ENCODE measurements at places on chromosomes 2 and 18.

- DNase-seq = no peak
Observed at GRCh38 chr2:233124421-233125080, 64.4 kb downstream of the INPP5D start.

DNA sequence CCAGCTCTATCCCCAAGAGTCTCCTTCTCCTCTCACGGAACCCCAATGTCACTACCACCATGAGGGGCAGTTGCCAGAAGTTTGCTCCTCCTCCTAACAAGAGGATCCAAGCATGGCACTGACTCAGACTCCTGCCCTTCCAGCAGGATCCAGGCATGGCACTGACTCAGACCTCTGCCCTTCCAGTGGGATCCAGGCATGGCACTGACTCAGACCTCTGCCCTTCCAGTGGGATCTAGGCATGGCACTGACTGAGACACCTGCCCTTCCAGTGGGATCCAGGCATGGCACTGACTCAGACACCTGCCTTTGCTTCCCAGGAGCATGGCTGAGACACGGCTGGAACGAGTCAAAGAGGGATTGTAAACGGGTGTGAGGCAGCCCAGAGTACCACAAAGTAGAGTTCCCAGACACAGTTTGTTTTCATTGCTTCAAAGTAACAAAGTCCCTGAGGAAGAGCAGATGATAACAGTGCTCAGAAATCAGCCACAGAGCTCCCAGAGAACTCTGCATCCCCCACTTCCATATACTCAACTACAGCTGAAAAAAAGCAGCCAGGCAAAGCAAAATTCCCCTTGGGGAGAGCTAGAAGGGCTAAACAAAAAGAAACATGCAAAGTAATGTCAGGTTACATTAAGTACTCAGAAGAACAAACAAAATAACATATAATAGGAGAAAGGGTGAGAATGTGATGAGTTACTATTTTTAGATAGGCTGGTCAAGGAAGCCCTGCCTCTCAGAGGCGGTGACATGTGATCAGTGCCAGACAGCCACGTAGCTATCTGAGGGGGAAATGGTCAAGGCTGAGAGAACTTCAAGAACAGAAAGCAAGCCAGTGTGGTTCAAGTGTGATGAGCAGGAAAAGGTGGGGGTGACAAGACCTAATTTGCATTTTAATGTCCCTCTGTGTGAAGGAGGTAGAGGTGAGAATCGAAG is 3.0 kb downstream of the BUB1 start:
- DNase-seq = no peak

DNA sequence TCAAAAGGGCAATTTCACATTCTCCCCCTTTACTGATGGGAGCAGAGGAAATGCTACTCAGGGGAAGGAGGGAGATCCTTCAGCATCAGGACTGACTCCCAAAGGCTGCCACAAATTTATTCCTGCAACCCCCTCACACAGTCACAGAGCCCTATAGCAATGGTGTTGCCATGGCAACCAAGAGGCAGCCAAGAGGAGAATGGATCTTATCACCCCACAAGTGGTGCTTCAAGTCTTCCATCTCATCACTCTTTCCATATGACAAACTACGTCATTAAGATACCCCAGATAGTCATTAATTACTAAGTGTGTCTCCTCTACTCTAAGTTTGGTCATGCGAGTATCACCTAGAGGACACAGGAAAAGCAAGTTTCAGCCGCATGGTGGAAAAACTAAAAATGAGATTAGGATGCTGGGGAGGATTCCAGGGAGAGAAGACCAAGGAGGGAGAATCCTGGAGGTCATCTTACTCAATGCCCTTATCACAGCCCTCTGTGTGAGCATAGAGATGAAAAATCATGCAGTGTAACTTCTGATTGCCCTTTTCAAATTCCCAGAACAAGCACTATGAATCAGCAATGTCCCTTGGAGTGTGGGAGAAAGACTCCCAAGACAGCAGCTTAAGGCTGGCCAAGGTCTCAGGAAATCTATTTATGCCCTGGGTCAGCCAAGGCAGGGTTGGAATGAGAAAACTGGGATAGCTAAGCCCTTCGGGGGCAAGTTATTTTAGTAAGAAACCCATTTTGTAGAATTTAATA is 885.7 kb upstream of the KLHL29 start:
- DNase-seq = no peak

GRCh38 chr18:35246831-35247230 is 6.0 kb downstream of the ZNF397 start:
- DNase-seq = no peak

GRCh38 chr2:133424876-133425275 is 143.4 kb downstream of the NCKAP5 start:
- no peak for DNase-seq

DNA sequence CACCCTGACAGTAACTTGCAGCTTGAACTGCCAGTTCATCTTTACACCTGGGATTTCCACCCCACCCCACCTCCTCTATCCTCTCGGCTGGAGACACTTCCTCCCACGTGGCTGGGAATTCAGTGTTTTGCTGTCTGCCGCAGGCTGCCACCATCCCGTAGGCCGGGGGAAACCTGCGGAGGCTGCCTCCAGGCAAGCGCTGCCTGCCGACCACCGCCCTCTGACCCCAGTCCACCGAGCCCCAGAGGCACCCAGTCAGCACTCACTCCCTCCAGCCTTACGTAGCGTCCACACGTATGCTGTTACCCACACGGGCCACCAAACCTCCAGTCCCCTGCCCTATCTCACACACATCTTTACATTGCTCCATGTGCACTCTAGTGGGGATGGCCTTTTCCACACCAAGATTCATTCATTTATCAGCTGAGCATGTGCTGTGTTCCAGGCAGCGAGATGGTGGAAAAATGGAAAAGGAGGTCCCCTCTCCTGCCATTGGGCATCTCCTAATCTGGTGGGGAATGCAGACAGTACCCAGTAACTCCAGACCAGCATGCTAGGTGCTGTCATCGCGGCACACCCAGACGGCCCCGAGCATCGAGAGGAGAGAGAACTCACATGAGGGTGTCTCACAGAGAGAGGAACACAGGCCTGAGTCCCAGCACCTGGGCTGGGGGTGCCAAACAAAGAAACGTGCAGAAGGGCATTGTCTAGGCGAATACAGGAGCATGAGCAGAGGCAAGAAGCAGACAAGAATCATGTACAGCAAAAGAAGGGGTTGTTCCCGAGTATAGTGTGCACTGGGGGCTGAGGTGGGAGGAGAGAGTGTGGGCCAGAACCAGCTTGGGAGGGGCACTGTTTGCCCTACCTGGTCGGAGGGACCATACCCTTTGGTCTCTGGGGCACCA is 166.9 kb downstream of the SMAD7 start:
- no peak for DNase-seq

- DNase-seq = no peak
Observed at GRCh38 chr2:233673896-233674295, 2.2 kb downstream of the UGT1A9 start.

GRCh38 chr2:101108357-101108756 is 42.8 kb downstream of the TBC1D8 start:
- DNase-seq = no peak

DNA sequence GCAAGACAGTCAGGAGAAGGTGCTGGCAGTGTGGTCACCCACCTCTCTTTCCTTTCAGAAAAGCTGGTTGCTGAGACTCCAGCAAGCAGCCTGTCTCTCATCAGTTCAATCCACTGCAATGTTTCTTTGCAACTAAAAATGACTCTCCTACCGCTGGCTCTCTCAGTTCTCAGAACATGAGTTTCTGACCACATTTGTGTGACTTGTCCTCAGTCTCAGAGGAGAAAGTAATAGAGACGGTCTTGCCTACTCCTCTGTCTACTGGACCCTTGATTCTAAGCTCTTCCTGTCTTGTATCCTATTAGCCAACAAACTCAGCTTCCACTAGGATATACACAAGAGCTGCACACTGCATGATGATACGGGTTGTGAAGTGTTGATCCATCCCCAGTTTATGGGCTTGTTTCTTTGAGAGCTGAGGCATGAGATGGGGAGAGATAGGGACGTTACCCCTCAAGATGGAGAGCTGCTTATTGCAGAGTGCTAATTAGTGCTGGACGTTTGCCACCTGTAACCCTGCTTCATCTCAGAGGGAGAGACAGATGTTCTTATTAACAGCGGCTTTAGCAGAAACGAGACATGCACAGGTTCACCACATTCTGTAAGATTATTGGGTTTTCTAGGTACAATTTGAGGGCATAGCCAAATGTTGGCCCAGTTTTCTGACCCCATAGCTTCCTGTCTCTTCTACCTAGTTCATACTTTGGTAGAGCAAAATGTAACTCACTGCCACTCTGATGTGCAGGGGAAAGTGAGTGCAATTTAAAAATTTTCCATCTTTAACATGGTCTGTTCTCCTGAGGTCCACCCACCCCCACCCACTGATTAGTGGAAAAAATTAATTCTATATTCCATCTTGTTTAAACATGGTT is 32.4 kb upstream of the YWHAQ start:
- DNase-seq = no peak

DNA sequence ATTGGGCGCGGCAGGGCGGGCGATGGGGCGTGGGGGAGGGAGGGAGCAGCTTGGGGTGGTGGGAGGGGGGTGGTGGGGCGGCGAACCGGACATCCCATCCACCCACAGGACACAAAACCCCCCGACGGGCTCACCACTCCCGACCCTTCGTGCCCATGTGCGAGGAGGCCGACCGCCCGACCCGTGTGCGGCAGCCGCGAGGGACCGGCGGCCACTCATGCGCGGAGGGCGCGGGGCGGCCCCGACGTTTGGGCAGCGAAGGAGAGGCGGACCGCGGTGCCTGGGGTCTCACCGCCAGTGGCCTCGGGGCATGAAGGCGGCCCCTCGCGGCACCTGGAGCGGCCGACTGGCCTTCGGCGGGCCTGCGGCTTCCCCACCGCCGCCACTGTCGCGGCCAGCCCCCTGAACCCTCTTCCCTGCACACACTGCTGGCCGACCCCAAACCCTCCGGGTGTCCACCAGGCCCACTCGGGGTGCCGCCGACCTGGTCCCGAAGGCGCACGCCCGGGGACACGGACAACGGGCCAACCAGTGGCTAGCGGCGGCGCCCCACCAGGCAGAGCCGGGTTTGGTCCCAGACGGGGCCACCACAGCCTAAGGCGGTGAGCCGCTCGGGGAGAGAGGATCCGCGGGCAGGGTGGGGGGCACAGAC is 94.6 kb upstream of the ANKRD30BL start:
- DNase-seq = no peak

GRCh38 chr18:3052411-3052758 is 39.4 kb upstream of the LPIN2 start:
- DNase-seq = no peak

DNA sequence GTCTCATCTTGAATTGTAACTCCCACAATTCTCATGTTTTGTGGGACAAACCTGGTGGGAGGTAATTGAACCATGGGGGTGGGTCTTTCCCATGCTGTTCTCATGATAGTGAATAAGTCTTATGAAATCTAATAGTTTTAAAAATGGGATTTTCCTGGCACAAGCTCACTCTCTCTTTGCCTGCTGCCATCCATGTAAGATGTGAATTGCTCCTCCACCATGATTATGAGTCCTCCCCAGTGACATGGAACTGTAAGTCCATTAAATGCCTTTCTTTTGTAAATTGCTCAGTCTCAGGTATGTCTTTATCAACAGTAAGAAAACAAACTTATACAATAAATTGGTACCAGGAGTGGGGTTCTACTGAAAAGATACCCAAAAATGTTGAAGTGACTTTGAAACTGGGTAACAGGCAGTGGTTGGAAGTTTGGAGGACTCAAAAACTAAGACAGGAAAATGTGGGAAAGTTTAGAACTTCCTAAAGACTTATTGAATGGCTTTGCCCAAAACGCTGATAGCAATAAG is 601.4 kb downstream of the ZEB2 start:
- DNase-seq = no peak

DNA sequence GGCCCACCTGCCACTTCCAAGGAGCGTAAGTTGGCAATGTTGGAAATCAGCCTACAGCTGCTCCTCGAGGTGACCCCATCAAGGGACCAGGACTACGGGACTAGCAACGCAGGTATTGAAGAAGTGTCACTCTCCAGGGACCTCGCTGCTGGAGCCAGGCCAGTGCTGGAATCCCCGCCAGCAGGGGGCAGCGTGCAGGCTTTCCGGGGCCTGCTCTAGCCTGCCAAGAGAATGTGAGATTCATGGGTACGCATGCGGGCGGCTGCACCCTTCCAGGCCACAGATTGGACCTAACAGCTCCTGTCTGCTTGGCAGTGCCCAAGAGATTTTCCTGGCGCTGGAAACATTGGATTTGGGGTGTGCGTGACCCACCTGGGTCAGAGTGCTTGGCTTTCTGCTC is 182.8 kb upstream of the RAB12 start:
- no peak for DNase-seq

DNA sequence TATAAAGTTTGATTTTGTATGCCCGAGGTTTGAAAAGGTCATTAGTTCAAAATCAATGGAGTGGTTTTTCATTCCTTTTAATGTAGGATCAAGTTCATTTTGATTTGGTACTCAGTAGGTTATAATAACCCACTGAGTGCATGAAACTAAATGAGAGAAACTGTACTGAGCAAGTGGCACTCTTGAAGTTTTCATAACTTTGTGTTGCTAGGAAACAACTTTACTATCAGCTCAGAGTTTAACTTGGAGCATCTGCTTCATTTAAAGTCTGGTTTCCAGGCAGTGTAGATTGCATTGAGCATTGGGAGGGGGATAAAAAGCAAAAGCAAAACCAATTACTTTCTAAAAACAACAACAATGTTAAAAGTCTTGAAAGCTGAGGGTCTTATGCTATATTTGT is 1361.6 kb upstream of the CHAC2 start:
- DNase-seq = no peak

DNA sequence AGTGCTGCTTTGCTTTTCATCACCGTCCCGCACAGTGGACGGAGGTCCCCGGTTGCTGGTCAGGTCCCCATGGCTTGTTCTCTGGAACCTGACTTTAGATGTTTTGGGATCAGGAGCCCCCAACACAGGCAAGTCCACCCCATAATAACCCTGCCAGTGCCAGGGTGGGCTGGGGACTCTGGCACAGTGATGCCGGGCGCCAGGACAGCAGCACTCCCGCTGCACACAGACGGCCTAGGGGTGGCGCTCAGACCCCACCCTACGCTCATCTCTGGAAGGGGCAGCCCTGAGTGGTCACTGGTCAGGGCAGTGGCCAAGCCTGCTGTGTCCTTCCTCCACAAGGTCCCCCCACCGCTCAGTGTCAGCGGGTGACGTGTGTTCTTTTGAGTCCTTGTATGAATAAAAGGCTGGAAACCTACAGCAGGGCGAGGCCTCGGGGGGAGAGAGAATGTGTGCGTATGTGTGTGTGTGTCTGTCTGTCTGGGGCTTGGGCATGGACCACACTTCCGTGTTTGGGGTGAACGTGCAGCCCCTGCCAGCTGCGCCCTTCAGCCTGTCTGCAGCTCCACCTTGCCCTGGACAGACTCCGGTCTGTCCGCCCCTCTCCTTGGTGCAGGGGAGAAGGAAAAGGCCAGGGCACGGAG is 32.3 kb downstream of the GPC1 start:
- no peak for DNase-seq

GRCh38 chr2:222451224-222451674 is 26.9 kb downstream of the SGPP2 start:
- DNase-seq = no peak

DNA sequence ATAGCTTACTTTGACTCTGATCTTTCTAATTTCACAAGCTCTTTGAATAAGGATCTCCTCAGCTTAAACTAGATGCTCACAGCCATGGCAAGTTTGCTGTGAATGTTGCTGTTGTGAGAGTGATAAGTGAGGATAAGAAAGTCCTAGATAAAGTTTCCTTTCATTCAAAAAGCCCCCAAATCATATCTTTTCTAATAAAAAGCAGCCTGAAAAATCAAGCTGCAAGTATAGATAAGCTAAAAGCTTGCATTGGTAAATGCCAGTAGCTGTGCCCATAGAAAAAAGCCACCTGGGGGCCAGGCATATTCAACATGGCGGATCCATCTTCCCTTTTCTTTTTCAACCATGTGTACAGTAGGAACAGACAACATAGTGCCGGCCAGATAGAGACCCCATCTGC is 4.3 kb downstream of the NLRC4 start:
- no peak for DNase-seq

- DNase-seq = no peak
Observed at GRCh38 chr2:145023334-145023934, 503.5 kb upstream of the ZEB2 start.

Measured in fibroblast of skin of left quadriceps (primary cell).